ENCODE measurements at places on chromosomes 12 and 14.

- peak; percentile 13 for DNase-seq
Measured at GRCh38 chr12:95173392-95174251, 43.6 kb downstream of the FGD6 start.

DNA sequence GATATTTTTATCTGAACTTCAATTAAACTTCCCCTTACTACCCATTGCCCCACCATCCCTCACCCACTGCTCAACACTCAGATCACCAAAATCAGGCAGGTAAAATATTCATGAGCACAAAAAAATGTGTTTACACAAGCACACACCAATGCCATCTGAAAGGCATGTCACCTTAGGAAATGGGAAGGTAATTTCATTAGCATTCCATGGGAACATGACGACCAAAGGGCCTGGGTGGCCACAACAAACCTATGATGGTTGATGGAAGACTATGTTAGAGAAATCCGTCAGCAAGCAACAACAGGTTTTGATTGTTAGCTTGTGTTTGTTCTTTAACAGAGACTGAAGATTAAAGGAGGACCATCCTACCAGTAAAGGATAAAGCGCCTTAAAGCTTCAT lies 97.6 kb downstream of the BCAT1 start:
- DNase-seq, result no peak

- peak; percentile 9 for DNase-seq
Measured at GRCh38 chr12:81610955-81611889, 147.9 kb downstream of the PPFIA2 start.

- DNase-seq, result no peak
Measured at GRCh38 chr12:123141615-123142517, 9.0 kb downstream of the PITPNM2 start.

GRCh38 chr14:24369907-24370687 lies 2.1 kb downstream of the NFATC4 start:
- no peak for DNase-seq

DNA sequence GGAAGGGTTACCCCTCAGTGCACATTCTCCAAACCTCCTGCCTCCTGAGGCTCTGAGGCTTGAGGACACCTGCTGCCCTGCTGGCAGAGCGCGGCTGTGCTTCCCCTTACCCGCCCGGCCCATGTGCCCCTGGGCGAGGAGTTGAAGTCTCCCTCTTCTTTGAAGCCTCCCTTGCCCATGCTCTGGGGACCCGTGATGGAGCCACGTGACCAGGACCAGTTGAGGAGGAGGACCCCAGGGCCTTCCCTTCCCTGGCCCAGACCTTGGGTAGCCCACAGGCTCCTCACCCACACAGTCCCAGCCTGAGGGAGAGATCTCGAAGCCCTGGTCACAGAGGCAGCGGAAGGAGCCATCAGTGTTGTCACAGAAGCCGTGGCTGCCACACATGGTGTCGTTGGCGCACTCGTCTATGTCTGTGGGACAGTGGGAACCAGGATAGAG lies 12.9 kb downstream of the ISCA2 start:
- DNase-seq, result no peak

DNA sequence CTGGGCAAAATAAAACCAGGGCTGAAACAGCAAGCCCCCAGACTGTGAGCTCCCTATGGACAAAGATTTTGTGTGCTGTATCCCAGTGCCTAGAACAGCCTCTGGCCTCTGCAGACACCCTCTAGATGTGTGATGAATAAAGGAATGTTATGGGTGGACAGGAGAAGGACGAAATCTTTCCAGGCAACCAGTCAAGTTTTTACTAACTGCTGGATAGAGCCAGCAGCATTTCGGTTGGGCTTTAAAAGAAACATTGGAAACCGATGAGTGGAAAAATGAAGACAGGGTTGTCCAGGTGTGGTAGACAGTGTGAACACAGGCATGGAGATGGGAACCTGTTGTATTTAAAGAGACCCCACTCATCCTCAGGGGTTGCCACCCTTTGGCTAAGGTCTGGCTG lies 4.0 kb downstream of the CHGA start:
- DNase-seq, result no peak

DNA sequence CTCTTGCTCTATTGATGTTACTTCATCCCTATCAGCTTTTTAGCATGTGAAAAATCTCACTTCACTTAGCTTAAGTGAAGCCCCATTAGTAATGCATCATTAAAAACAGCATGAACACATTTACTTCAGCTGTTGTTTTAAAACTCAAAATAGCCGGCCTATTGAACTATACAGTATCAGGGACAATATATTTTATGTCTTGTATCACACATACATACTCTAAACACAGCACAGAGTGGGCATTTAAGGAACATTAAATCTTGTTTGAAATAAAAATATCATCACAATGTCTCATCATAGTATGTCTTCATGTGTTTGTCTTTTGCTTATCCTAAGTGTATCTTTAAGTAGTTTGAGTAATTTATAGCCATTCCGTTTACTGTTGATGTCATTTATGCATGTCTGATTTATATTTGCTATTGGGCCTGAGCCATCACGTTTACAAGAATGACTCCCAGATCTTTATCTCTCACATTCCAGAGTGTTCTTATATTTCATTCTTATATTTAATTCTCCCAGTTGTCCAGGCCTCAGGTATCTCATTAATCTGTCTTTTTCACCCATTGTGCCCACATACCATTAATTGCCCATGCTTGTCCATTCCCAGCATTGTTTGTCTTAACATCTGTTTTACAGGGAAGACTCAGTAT lies 57.5 kb downstream of the ARHGAP5 start:
- DNase-seq, result no peak

DNA sequence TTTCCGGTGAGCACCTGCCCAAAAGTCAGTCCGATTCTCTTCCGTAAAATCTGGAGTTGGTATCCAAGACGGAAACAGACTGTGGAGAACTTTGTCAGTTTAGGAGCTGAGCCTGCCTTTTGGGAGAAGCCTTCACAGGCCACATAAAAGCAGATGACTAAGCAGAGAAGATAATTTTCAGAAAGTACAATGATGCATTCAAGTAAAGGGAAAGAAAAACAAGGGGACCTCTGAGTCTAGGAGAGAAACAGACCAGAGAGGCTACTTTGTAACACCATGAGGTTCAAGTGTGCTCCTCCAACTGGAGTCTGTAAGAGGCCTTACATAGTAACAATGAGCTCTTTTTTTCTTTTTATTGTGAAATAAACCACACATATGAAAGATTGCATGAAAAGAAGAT lies 21.1 kb downstream of the TMED8 start:
- DNase-seq, result no peak

DNA sequence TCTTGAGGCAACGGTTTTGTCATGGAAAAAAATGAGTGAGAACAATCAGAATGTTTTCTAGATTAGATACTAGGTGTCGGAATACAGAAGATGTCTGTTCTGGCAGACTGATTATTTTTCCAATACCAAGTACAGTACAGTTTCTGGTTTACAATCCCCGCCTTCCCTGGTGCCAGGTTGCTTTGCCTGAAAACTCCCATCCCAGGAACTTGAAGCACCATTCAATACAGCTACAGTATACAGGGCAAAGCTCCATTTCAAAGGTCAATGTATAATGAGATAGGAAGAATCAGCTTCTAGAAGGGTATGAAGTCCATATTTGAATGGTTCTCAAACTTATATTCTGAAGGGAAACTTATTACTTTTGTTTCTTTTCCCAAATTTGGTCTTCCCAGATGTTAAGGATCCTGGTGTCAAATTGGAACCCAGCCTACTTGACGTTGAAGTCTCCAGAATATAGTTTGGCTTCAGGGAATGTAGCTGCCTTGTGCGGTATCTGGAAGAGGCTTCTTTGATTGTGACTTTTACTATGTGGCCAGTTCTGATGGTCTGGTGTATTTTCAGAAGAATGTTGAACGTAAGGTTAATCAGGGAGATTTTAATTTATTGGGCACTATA lies 238.0 kb upstream of the ATP2B1 start:
- no peak for DNase-seq

GRCh38 chr14:64880221-64881121 lies 764 bp upstream of the SPTB start:
- peak; percentile 78 for DNase-seq

- peak; percentile 92 for DNase-seq
Measured at GRCh38 chr12:102948941-102949352, 8.5 kb upstream of the ASCL1 start.

DNA sequence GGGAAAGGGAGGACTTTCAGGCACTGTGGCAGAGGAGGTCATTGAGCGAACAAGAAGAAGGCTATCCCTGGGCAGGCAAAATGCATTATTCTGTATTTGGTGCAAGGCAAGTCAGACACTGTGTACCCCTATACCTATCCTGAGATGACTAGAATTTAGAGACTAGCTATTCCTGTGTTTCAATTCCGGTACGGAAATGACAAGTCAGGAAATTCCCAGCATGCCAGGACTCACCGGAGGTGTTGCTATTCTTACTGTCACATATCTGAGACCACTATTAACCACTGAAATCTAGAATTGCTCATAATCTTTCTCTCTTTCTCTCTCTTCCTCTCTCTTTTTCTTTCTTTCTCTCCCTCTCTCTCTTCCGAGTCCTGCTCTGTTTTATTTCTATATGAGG lies 297.1 kb downstream of the PDZRN4 start:
- DNase-seq, result no peak

GRCh38 chr12:132825861-132826260 lies 2.8 kb downstream of the GOLGA3 start:
- DNase-seq, result no peak

DNA sequence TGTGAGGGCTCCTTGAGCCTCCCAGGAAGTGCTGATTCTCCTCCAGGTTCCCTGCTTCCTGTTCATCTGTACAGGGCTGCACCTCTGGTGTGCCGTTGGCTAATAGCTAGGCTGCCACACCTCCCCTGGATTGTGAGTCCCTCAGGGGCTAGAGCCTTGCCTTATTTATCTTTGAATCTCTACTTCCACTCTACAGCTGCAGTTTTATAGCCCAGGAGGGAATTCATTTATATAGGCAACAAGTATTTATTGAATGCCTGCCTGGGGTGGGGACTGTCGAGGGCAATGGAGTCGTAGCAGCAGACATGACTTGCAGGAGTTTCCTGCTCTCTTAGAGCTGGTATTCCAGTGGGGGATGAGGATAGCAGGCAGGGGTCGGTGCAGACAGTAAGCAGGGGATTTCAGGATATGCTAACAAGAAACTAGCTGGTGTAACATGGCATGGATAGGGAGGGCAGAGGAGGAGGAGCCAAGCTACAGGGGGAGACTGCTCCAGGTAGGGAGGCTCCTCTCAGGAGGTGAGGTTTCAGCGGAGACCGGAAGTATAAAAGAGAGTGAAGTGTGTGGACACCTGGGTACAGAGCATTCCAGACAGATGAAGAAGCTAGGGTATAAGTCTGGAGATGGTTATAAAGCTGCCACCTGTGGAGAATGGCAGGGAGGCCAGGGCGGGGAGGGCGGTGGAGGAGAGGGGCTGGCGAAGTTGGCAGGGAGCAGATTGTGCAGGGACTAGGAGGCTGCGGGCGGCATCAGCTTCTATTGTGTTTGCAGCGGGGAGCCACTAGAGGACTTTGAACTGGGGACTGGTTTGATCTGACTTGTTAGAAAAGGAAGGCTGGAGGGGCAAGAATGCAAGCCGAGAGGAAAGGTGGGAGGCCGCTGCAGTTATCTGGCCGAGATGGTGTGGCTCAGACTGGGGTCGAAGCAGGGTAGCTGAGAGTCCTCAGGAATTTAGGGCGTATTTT lies 17.2 kb downstream of the USP30 start:
- no peak for DNase-seq

DNA sequence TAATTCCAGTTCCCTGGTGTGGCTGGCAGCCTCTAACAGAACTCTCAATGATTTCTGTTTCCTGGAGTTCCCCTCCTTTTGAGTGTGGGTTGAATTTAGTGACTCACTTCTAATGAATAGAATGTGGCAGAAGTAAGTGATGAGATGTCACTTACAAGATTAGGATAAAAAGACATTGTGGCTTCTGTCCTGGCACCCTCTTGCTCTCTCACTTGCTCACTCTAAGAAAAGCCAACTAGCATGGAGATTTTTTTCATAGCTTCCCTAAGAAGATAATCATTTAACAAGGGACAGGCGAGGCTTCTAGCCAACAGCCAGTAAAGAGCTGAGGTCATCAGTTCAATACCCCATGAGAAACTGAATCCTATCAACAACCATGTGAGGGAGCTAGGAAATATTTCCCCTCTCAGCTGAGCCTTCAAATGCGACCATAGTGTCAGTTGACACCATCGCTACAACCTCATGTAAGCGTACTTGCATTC lies 156.7 kb downstream of the TMTC3 start:
- no peak for DNase-seq

GRCh38 chr12:82029936-82030335 lies 270.8 kb upstream of the PPFIA2 start:
- DNase-seq, result no peak

DNA sequence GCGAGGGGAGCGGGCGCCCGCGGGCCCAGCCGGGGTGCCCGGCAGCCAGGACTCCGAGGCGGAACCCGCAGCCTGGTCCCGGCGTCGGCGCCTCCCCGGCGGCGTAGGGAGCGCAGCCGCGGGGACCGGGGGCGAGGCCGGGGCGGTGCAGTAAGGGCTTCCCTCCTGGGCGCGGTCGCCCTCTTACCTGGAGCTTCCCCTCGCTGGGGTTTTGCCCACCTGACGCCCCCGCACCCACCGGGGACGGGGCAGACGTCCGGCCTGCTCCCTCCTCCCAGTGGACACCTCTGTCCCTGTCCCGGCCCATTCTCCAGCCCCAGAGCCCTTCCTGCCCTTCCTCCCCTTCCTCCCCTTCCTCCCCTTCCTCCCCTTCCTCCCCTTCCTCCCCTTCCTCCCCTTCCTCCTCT lies 413 bp upstream of the TUBA1C start:
- DNase-seq, result peak; percentile 57

GRCh38 chr12:68081561-68081960 lies 78.0 kb downstream of the IFNG start:
- no peak for DNase-seq

DNA sequence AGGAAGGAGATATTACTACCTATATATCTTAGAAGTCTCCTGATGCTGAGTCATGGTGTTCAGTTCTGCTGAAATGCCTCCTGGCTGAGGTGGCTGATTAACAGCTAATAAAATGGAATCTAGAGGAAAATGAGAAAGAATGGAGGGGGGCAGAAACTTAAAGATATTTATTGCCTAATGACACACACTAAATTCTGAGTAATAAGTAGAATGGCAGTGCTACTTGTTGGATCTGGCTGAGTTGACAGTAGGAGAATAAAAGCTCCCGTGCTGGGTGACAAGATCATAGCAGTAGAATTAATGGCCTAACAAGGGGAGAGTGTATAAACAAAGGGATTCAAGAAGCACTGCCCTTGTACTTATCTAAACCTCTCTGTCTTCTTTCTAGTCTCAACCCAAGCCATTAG lies 137.5 kb downstream of the CNTN1 start:
- DNase-seq, result no peak

DNA sequence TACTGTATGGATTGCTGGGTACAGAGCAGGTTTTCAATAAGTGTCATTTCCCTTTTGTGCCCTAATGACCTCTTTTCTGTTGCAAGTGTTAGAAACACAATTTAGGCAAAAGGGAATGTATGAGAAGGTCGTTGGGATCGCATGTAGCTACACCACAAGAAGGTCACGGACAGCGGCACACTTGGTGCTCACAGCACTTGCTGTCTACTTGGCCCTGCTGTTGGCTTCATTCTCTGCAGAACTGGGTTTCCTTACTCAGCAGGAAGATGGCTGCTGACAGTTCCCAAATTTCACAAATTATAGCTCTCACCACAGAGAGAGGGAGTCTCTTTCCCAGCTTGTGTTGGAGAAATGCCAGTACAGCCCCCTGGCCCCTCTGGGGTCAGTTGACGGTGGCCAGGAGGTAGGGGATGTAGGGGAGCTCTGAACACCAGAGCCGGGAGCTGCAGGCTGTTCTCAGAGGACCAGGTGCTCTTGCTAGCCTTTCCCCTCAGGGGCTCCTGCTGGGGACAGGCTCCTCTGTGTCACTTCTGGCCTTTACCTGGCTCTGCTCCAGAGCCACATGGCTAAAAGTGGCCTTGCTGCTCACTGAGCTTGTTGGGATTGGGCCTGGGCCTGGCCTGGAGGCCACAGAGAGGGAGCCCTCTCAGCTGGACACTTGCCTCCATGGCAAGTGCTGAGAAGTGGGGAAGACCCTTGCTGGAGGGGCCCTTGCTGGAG lies 50.9 kb upstream of the BCL7A start:
- DNase-seq, result no peak

All from NCI-H1105 treated with DMSO at 0.1 percent for 48 hours (cell line).